Glomerular endothelial cell (primary cell): ENCODE measurements at places on chromosomes 6 and 20. TPM values are rescaled to one million over a fixed set of nuclear protein-coding genes. Genes with fewer than 3 reads are reported as not detected.

ENPP1 gene
- total RNA-seq: 0.53 and 1.2 TPM in 2 replicates

HEY2 gene
- 0.34 and 1.7 TPM in 2 replicates for total RNA-seq

MEI4 gene
- not detected in 2 replicates for total RNA-seq

SLC22A2 gene
- total RNA-seq: not detected in 2 replicates

C6orf141 gene
- total RNA-seq: 17.9 and 28.1 TPM in 2 replicates

ZNF831 gene
- total RNA-seq: not detected in 2 replicates

SLPI gene
- total RNA-seq: not detected in 2 replicates

CGAS gene
- total RNA-seq: 3.4 and 7.7 TPM in 2 replicates

FAM209B gene
- total RNA-seq: not detected in 2 replicates

SLC17A1 gene
- total RNA-seq: not detected in 2 replicates

SLC4A11 gene
- 10.9 and 11.3 TPM in 2 replicates for total RNA-seq

SPDEF gene
- total RNA-seq: not detected in 2 replicates

RAMACL gene
- 1.6 and 7.8 TPM in 2 replicates for total RNA-seq

XKR7 gene
- 0.05 TPM in 1 of 2 replicates, not detected in the other for total RNA-seq

GDAP1L1 gene
- not detected in 2 replicates for total RNA-seq

YIPF3 gene
- total RNA-seq: 171 and 190 TPM in 2 replicates

PRDM13 gene
- not detected in 2 replicates for total RNA-seq

BCAS4 gene
- total RNA-seq: 1.8 and 11.1 TPM in 2 replicates

UNC93A gene
- total RNA-seq: not detected in 2 replicates

ZC2HC1B gene
- total RNA-seq: not detected in 2 replicates

TSPO2 gene
- total RNA-seq: not detected in 2 replicates

GPR6 gene
- not detected in 2 replicates for total RNA-seq

ZNF311 gene
- total RNA-seq: 0.05 and 0.70 TPM in 2 replicates

F13A1 gene
- total RNA-seq: not detected in 2 replicates

SPTLC3 gene
- 0.15 and 0.64 TPM in 2 replicates for total RNA-seq

SPINT3 gene
- total RNA-seq: not detected in 2 replicates
